Activated CD8-positive, alpha-beta memory T cell treated with anti-CD3 and anti-CD28 coated beads for 1 hour (primary cell): ENCODE measurements at places on chromosomes 7 and 10.

- DNase-seq = peak; percentile 44
Measured at GRCh38 chr7:37342688-37343471, 105.8 kb downstream of the ELMO1 start.

DNA sequence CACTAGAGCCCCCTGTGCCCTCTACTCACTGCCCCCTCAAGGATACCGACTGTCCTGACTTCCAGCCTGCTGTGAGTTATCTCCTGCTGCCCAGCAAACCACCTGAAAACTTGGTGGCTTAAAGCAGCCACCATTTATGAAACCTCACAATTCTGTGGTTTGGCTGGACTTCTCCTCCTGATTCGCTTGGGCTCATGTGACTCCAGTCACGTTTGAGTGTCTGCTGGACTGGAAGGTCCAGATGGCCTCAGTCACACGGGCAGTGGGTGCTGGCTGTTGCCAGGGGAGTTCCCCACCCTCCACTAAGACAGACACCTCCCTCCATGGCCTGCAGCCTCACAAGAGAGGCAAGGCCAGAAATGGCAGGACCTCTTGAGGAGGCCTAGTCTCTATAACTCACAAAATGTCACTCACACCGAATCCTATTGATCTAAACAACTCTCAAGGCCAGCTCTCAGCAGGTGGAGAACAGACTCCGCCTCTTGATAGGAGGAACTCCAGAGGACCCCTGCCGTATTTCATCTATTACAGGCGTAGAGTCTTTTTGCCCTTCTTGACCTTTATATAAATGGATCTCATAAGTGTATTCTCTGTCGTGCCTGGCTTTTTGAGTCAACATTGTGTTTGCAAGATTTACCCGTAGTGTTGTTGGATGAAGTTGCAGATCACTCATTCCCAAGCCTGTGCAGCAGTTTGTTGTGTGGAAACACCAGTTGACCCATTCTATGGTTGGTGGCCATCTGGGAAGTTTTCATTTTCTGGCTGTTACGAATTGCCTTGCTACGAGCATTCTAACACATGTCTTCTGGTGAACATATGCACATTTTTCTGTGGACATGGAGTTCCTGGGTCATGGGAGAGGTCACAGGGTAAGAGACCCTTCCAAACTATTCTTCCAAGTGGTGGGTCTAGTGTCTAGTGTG, 48.3 kb downstream of the ZMIZ1 start:
- DNase-seq = no peak

- no peak for DNase-seq
Measured at GRCh38 chr10:18829259-18829658, 170.0 kb downstream of the ARL5B start.

- no peak for DNase-seq
Measured at GRCh38 chr10:89156161-89156835, 50.8 kb downstream of the CH25H start.

DNA sequence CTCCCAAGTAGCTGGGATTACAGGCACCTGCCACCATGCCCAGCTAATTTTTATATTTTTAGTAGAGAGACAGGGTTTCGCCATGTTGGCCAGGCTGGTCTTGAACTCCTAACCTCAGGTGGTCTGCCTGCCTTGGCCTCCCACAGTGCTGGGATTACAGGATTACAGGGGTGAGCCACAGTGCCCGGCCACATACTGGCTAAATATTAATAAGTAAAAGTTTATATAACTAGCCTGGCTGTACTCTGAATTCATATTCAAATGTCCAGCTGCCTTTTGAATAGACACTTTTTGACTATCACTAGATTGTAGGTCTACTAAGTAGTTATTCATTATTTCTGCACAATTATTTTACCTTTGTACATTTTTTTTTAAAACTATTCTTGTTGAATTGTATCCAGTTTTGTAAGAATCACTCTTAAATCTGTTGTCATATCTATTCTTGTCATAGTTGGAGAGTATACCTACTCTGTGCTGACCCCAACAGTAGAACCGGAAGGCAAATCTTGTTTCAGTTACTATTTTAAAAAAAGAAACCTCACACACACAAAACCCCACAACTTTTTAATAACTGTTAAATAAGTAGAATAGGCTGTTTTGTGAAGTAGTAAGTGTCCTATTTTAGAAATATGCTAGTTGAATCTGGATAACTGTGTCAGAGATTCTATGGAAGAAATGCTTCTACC, 29.6 kb downstream of the MINPP1 start:
- no peak for DNase-seq

- no peak for DNase-seq
Measured at GRCh38 chr7:50207251-50207564, 97.3 kb upstream of the IKZF1 start.

DNA sequence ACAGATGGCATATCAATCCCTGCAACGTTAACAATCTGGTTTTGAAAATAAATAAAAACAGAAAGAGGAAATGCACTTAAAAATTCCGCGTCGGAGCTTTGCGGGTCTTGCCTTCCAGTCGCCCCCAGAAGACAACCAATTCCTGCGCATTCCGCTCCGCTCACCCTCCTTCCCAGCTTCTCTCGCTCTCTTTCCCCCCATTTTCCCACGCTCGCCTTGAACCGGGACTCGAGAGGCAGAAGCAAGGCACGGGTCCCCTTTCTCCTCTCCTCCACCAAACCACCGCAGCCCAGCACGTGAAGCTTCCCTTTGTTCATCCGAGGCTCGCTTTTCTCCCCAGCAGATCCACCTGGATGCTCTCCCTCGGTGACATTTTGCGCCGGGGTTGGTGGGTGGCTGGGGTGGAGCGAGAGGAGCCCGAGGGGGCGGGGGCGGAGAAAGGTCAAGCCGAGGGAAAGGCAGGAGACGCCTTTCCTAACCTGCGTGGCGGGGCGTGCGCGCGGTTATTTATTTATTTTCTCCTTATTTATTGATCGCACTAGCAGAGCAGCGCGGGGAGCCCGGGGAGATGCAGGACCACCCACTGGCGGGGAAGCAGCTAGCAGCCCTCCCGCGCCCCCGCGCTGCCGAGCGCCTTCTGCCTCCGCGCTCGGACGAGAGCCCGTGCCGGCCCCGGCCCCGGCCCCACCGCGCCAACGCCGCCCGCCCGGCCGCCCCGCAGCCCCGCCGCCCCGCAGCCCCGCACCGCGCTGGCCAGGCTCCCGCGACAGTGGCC, at the start of gene KCND2:
Gene KCND2, plus strand, starts transcription at position 475 of the 775 bp plus-strand sequence.
- no peak for DNase-seq

- no peak for DNase-seq
Measured at GRCh38 chr7:7203813-7204575, 21.6 kb downstream of the C1GALT1 start.

DNA sequence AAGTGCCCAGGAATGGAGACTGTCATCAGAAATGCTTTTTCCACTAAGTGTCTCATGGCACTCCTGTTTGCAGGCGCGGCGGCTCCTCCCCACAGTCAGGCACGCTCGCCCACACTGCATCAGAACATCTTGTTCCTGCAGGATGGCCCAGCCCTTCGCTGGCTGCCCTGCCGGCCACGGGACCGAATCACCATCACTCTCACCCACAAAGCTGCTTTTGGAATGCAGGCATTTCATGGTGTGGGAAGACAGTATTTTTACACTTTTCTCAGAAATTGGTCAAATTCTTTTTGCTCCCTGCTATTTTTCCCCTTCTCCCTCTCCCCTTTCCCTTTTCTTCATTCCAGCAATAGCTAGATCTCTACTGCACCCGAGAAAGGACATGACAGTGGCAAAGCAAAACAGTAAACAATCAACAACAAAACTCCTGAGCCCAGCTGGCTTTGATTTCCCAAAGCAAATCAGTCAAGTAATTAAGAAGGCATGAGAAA, 176.1 kb upstream of the TNS3 start:
- no peak for DNase-seq

GRCh38 chr10:78419481-78420265, 386.0 kb downstream of the RPS24 start:
- DNase-seq = no peak

GRCh38 chr10:11560076-11560709, 51.3 kb downstream of the USP6NL start:
- DNase-seq = no peak

- DNase-seq = no peak
Measured at GRCh38 chr7:2018569-2019460, 213.9 kb downstream of the MAD1L1 start.

DNA sequence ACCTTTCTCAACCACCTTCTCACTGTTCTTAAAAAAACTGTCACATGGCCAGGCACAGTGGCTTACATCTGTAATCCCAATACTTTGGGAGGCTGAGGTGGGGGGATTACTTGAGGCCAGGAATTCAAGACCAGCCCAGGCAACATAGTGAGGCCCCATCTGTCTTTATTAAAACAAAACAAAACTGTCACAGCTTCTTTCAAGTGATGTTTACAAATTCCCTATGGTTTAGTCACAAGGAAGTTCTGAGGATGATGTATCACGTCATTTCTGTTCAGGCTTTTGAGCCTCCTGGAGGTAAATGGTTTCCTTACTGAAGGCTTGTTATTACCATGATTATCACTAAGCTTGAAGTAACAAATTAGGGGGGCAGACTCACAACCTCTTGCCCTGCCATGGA, 186.2 kb downstream of the CFTR start:
- DNase-seq = no peak

- no peak for DNase-seq
Measured at GRCh38 chr7:2115760-2116447, 116.8 kb downstream of the MAD1L1 start.

DNA sequence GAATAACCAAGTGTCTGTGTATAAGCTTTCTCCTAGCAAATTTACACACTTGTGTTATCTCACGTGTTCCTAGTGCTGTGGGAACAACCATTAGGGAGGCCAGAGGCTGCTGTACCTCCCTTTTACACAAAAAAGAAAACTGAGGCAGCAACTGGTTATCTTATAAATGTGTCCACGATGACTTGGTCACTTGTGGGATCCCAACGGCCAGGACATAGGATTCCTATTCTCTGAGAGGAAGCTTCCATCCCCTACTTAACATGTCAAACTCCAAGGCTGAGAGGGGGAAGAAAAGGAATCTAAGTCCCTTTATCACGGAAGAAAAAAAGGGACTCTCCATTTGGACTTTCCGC, 484 bp downstream of the ZNF438 start:
- no peak for DNase-seq
